ENCODE measurements at places on chromosomes 6 and 20.

- DNase-seq: no peak
These were observed 180.2 kb downstream of the PTPRT start for GRCh38 chr20:43009532-43009931.

DNA sequence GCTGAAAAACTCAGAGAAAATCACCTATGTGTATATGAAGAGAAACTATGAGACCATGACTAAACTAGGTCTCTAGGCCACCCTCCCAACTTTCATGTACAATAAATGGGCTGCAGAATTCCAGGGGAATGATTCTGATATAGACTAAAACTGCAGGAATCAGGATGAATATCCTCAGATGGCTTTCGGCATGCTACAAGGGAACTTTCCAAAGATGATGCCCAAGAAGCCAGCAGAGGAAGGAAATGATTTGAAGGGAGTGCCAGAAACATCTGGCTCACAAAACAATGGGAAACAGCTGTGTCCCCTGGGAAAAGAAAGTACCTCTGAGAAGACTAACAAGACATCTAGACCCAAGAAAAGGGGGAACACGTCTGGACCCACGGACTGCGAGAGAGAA lies 41.1 kb downstream of the PLN start:
- DNase-seq: no peak

- no peak for DNase-seq
These were observed 9.4 kb upstream of the GMPR start for GRCh38 chr6:16228709-16229665.

DNA sequence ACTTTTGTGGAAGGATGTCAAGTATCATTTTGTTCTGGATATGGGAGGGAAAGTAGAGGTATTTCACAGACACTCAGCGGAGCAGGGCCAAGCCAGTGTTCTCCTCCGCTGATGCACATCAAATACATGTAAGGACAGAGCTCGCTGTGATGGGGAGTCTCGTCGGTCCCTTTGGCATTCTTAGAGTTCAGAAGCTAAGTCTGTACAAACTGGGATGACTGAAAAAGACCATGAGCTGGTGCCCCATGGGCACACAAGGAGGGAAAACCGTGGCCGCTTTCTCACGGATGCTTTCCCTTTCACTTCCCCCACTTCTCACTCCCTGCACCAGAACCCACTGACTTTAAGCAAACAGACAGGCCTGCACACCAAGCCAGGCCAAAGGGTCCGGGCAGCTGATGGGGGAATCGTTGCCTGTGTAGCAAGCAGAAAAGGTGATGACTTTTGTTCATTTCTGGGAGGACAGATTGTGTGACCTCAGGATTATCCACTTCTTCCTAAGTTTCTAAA lies 27.7 kb upstream of the MPC1 start:
- no peak for DNase-seq

- DNase-seq: no peak
These were observed 8.0 kb upstream of the PERP start for GRCh38 chr6:138115201-138115600.

DNA sequence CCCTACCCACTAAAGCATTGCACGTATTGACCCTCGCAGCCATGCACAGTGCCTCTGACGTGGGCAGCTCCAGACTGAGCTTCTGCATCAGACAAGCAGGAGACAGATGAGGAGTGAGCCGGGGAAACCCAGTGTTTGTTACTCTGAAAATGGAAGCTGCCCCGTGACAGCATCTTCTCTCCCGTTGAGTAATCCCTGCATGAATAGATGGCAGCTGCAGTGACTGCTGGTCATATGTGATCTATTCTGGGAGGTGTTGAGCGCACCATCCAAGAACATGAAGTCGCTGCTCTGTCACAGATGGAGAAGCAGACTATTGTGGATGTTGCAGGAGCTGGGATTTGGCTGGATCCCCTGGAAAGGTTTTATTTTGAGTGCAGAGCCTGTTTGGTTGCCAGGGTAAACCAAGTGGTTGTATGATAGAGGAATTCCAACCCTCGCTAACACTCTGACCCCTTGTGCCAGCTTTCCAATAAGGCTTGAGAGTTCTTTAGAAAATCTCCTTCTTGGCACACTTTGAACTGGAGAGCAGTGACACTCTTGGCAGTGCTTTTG lies 242.2 kb downstream of the NRN1 start:
- no peak for DNase-seq

GRCh38 chr6:89290401-89291155 lies 24.5 kb downstream of the GABRR2 start:
- DNase-seq: no peak

- DNase-seq: no peak
These were observed 18.3 kb downstream of the VEGFA start for GRCh38 chr6:43788301-43788700.
